PC-9 (cell line): ENCODE measurements at places on chromosomes 5 and 9. TPM values are rescaled to one million over a fixed set of nuclear protein-coding genes. Genes with fewer than 3 reads are reported as not detected.

Gene OCLN
- 66.5 and 77.4 TPM in 2 replicates for total RNA-seq

Gene ATOSB
- 7.1 and 10.5 TPM in 2 replicates for total RNA-seq

Gene HTR1A
- not detected in 2 replicates for total RNA-seq

Gene ADCY2
- total RNA-seq = not detected in 2 replicates

Gene CCDC180
- total RNA-seq = 2.3 and 4.0 TPM in 2 replicates

Gene SPATA31A3
- not detected in 2 replicates for total RNA-seq

Gene LMX1B
- total RNA-seq = not detected in 2 replicates

Gene BNC2
- 2.7 and 2.9 TPM in 2 replicates for total RNA-seq

Gene PFN3
- not detected in 2 replicates for total RNA-seq

Gene SLC25A2
- total RNA-seq = 0.33 and 0.55 TPM in 2 replicates
